ENCODE measurements at places on chromosomes 4 and X. TPM values are rescaled to one million over a fixed set of nuclear protein-coding genes. Genes with fewer than 3 reads are reported as not detected.

- peak; percentile 83 for DNase-seq
These were observed at the start of gene STAG2 for GRCh38 chrX:123961268-123962005. STAG2 (plus strand) TSS chrX:123961706; CDS start chrX:124022628, 60,922 bp downstream.

MAOB gene
- polyA plus RNA-seq: 57.7 TPM

PPP1R2C gene
- not detected for polyA plus RNA-seq

DNA sequence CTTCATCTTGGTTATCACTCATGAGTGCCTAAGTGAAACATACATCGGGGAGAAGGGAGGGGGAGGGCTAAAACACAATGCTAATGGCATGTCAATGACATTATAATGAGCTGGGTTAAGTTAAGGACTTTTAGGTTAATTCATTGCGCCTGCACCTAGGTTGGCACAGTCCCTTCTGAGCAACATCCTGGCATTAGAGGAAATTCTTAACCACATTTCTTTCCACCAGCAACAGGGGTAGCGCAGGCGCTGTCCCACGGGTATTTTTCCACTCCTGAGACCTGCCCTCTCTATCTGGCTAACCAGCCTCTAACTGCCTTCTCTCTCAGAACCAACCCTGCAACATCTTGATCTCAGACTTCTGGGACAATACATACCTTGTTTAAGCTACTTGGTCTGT, 39.0 kb upstream of the PROM1 start:
- no peak for DNase-seq

DNA sequence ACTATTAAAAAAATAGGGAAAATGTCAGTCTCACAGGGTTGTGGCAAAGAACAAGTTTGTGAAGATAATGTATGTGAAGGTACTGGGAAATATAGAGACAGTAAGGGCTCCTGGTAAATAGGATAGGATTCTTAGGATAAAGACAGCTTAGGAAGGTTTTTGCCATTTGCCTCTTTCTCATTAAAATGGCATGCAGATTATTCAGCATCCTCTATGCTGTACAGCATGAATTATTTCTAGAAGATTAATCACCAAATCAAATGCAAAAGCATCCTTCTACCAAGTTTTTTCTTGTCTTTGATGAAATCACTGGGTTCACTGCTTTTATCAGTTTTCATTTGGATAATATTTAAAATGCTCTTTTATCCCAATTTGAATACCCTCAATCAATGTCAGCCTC, 142.8 kb downstream of the NDST3 start:
- no peak for DNase-seq

GRCh38 chr4:94595880-94596483, 144.2 kb downstream of the PDLIM5 start:
- DNase-seq: peak; percentile 24

All from renal cortex interstitium (tissue), 15 donors.